ENCODE measurements at places on chromosomes 4 and X.

DNA sequence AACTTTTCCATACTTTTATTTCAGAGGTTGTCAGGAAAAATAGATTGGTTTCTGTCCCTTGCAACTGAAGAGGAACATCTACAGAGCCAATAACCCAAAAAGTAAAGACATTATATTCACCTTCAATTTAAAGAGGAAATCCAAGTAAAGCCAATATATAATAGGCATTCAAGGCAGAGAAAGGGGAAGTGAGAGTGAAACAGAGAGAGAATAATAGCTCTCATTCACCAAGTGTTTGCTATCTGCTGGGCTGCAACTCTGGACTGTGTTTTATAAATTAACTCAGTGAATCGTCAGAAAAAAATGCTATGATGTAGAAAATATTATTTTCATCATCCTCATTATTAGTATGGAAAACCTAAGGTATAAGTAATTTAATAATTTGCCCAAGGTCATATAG lies 448.5 kb downstream of the TRAM1L1 start:
- DNase-seq = no peak

DNA sequence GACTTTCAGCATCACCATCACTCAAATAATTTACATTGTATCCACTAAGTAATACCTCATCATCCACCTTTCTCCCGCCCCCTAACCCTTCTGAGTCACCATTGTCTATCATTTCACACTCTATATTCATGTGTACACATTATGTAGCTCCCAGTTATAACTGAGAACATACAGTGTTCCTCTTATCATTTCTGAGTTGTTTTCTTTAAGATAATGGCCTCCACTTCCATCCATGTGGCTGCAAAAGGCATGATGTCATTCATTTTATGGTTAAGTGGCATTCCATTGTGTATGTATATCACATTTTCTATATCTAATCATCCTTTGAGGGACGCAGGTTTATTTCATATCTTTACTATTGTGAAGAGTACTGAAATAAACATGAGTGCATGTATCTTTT lies 14.6 kb upstream of the NDST4 start:
- no peak for DNase-seq

- no peak for DNase-seq
These were observed 9.3 kb downstream of the CD99L2 start for GRCh38 chrX:150889131-150889530.

- DNase-seq = no peak
These were observed 138.9 kb downstream of the PTTG2 start for GRCh38 chr4:38099020-38099600.

GRCh38 chr4:83486457-83487129 lies 1.7 kb upstream of the ABRAXAS1 start:
- DNase-seq = no peak

DNA sequence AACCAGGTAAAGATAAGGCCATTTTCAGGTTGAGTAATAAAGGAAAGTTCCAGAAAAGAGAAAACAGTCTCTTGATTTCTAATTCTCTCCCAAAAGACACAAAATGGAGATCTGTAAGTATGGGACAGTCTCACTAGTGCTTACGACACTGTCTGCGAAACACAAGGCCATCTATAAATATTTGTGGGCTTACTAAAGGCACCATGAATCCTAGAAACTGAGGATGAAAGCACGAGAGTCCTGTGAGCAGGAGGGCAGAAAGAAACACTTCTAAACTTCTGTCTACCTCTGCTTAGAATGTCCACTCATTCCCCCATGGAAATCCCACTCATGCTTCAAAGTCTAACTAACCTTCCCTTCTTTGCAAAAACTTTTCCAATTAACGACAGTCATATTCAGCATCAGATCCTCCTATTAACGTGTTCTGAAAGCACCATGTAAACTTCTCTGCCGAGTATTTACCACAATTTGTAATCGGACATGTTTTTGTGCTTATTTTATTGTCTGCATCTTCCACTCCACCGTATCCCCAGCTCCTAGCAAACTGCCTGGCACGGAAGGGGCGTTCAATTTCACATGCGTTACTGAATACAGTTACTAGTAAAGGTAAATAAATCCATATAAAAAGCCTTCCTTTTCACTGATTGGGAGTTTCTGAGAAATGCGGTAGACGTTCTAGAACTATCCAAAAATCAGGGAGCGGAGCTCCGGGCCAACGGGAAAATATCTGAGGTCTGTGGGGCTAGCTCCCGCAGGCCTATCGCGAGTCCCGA lies 665 bp downstream of the PSMD10 start:
- DNase-seq = peak; percentile 61

- DNase-seq = peak; percentile 83
These were observed 15.0 kb upstream of the STS start for GRCh38 chrX:7132335-7133049.

DNA sequence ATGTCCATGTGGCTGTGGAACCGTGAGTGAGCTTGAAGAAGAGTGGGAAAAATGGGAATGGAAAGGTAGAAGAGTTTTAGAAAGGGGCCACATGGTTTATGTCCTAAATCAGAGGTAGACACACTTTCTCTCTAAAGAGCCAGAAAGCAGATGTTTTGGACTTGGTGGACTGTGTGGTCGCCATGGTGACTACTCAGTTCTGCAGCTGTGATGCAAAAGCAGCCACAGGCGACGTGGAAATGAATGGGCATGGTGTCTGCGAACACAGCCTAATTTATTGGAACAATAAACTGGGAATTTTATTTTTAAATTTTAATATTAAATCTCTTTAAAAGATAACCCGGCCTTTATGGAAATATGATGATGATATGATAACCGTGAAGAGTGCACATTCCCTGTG lies 386.0 kb upstream of the FAT1 start:
- no peak for DNase-seq

DNA sequence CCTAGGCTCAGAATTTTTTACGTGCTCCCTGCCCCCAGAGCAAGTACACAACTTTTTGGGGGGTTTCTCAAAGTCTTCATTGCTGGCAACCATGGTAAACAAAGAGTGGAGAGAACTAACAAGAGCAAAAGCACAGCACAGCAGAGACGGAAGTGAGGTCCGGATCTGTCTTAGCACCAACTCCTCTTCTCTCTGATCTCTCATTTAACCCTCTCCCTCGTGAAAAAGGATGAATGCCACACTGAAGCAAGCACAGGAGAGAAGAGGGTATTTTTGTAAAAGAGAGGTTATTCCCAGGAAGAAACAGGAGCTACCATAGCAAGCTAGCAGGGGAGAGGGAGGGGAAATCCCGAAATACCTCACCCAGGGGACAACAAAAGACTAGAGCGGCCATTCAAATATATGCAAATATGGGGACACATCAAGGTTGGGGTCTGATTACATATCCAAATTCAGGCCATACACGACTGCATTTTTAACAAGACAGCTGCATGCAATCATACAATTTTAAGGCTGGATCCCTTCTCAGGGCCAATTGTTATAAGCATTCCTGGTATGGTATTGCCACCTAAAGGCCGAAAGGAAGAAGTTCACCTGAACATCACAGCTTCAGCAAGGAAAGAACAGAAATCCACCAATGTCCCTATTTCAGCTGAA lies 46.6 kb downstream of the CD40LG start:
- DNase-seq = peak; percentile 40

DNA sequence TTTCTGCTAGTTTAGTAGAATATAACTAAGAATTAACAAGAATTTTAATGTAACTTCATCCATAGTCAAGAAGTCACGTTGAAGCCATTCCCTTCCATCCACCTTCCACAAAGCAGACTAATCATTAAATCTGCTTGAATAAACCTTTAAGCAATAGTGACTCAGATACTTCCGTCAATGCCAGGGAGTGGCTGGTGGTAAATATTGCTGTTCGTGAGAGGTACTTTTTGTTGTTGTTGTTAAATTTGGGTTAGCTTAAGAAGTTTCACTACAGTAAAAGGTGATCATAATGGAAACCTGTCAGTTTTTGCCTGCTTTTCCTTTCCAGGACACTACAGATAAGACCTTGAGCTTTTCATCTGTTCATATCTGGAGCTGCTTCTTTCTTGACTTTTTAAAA lies 316.3 kb downstream of the TMA16 start:
- no peak for DNase-seq

DNA sequence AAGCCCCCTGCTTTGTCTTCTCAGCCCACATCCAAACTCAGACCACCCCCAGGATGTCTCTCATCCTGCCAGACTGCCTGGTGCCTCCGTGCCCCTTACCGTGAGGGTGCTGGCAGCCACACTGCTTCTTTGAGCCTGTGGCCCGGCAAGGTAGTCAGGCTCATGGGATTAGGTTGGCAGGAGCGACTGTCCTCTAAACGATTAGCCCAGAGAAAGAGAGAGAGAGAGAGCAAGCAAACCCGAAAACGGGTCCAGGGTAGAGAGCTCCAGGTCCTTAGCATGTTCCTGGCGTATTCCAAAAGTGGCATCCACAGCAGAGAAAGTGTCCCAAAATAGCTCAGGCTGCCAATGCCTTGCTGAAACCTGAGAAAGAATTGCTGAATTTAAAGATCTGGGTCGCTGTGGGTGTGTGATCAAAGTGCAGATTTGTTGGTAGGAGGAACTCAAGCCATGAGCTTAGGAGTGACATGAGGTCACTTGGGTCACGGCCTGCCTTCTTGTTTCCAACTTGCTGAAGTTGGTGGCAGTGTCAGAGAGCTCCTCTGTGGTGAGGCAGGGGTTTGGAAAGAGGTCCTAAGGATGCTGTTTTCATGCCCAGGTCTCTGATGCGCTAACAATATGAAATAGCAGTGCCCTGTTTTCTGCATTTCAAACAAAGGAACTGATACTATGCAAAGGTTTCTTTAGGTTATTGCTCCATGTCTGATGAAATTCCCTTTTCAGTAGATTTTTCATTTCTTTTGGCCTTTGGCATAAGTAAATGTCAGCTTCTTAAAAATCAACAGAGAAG lies 81.6 kb downstream of the RTL9 start:
- no peak for DNase-seq

GRCh38 chr4:184792950-184793555 lies 32.7 kb downstream of the ACSL1 start:
- peak; percentile 87 for DNase-seq

DNA sequence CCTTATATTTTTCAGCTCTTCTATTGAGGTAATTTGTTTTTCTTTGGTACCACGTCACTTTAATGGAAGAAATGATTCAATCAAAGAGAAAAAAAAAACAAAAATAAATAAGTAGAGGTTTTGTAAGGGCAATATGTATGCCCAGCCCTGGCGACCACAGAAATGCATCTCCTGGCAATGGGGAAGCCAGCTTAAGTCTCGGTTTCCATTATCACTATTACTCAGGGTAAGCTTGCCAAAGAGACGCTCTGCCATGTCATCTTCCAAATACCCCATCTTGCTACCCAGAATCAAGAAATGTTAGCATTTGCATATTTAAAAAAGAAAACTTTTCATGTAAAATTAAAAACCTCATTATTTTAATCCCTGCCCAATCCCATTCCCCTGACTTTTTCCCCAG lies 68.8 kb downstream of the FAM47C start:
- no peak for DNase-seq

- no peak for DNase-seq
These were observed 170.4 kb downstream of the SHROOM4 start for GRCh38 chrX:50643525-50644137.

- no peak for DNase-seq
These were observed 15.5 kb downstream of the COX18 start for GRCh38 chr4:73053974-73054480.

- no peak for DNase-seq
These were observed 1.0 kb upstream of the MECP2 start for GRCh38 chrX:154098551-154098950.

DNA sequence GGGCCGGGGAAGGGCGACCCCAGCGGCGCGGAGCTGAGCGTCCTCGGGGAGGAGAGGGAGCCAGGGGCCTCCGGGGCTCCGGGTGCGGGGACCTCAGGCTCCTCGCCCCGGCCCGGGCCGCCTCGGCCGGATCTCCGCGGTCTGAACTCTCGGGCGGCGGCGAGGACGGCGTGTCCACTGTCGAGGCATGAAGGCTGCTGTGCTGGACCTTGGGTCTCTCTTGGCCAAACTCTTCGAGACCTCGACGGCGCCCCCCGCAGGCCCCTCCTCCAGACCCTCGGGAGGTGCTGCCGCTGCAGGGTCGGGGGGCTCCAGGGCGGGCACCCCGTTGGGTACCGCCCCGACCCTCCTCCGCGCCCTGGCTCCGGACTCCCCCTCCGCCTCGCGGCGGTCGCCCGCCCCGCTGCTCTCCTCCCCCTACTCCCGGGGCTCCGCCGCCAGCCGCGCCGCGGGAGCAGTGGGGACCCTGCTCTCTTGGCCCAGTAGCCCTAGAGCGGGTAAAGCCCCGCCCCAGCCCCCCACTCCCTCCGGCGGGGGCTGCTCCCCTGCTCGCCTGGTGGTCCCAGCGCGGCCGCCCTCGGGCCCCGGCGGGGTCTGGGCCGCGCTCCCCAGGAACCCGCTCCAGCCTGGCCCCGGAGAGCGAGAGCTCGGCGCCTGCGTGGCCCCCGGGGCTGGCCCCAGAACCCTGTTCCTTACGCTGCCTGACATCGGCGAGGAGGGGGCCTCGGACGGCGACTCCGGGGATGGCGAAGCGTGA lies 564 bp downstream of the FAM149A start:
- no peak for DNase-seq

GRCh38 chr4:162506253-162506652 lies 342.5 kb upstream of the FSTL5 start:
- no peak for DNase-seq

GRCh38 chr4:87219632-87220093 lies 755 bp downstream of the KLHL8 start:
- peak; percentile 25 for DNase-seq

DNA sequence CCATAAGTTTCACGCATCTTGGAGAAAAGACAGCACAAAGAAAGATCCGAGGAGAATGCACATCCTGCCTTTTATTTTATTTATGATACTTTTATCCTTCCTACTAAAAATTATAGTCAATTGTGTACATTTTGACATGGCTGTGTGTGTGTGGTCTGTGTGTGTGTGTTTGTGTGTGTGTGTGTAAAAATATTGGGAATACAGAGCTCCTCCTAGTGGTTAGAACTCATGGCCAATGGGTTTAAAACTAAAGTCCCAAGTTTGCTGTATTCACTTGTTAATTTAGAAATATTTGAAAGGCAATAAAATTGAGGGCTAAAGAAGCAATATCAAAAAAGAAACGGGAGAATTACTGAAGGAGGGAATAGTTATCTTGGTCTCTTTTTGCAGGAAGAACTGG lies 47.5 kb downstream of the NKX6-1 start:
- DNase-seq = no peak

DNA sequence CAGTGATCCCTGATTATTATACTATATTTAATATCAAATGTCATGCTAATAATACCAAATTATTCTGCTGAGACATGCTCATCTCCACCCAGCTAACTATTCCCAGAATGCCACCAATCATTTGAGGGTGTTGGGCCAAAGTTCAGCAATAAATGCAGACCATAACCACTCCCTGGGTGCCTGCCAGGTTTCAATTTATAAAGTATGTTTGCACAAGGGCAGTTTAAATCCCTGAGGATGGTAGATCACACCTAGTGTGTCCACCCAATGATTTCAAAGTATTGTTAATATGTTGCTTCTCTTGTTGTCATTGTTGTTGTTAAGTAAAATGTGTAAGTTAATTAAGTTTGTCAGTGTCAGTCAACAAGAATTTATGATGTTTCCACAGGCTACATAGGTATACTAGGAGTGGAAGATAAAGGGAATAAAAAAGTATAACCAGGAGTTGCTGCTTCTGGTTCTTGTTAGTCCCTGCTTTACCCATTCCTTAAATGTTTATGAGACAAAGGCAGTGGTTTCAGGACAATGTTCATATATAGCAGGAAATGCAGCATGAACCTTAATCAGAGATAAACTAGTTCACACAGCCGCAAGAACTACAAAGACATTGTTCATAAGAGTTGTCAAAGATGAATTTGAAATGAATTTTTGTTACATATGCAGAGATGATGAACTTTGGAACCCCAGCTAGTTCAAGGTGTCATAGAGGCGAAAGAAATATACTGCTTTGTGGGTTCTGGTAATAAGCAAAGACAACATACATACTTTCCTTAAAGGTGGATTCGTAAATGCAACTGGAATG lies 25.5 kb downstream of the HPGD start:
- no peak for DNase-seq
